ENCODE measurements at places on chromosomes 12 and 14. TPM values are rescaled to one million over a fixed set of nuclear protein-coding genes. Genes with fewer than 3 reads are reported as not detected.

DNA sequence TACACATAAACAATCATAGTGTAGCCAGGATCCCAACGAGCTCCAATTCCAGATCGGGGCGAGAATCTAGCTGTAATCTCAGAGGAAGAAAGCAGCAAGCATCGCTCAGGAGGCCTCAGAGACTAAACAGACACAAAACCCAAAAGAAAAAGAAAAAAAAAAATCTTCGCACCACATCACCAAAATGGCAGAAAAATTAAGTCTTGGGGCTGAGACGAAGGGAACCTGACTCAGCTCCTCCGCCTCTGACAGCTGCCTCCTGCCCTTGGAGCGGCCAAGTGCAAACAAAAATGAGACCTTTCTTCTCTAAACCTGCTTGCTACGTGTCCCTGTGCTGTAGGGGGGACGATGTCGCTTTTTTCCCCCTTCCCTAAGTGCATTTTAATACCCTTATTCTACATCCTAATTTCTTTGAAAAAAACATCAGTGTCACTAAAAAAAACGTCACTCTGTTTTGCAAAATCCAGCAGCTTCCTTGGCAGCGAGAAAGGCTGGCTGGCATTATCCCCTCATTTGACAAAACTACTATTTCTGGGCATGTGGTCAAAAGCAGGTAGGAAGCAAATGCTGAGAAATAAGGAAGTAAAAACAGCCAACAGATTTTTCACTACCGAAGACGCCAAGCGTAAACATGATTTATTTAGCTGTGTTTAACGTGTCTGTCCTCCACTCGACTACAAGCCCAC, 30.5 kb downstream of the BCL11B start:
- DNase-seq, result no peak

GRCh38 chr14:32054536-32054935, 22.6 kb upstream of the ARHGAP5 start:
- no peak for DNase-seq

- DNase-seq, result no peak
Observed at GRCh38 chr12:117071009-117071408, 28.2 kb downstream of the TESC start.

DNA sequence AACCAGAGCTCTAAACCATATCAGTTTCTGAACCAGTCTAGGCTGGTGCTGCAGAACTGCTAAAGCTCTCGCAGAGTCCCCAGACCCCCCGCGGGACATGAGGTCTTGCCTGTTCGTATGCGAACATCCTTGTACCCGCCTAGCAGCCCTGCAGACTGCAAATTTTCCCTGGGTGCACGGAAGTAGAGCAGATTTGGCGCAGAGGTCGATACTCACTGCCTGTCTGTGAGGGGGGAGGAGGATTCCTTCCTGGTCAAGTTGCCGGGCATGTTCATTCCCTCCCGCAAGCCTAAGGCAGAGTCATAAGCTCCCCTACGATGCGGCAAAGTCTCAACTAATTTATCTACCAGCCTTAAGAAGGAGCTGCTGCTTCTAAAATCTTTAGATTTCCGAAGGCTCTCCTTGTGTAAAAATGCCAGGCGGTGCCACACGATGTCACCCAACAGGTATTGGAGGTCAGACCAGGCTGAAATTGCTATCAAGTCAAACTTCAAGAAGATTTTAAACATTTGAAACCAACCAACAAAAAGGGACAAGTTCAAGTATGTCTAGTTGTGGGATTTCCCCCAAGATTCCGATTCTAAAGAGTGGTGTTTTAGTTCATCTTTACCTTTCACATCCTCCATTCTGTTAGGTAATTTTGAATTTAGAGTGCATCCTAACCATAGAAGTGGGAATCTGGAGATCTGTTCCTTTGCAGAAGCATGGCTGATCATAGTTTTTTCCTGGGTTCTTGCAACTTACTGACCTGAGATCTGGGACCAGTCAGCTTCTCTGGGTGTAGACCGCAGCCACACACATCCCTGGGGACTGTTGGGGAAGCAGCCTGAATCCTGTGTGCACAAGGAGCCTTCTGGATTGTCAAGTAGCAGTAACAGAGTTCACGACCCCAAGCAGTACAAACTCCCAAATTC, 1.6 kb upstream of the PAX9 start:
- no peak for DNase-seq

- no peak for DNase-seq
Observed at GRCh38 chr12:41701943-41702601, 442.6 kb downstream of the GXYLT1 start.

Gene TGM1
- total RNA-seq, result 2.6 TPM

DNA sequence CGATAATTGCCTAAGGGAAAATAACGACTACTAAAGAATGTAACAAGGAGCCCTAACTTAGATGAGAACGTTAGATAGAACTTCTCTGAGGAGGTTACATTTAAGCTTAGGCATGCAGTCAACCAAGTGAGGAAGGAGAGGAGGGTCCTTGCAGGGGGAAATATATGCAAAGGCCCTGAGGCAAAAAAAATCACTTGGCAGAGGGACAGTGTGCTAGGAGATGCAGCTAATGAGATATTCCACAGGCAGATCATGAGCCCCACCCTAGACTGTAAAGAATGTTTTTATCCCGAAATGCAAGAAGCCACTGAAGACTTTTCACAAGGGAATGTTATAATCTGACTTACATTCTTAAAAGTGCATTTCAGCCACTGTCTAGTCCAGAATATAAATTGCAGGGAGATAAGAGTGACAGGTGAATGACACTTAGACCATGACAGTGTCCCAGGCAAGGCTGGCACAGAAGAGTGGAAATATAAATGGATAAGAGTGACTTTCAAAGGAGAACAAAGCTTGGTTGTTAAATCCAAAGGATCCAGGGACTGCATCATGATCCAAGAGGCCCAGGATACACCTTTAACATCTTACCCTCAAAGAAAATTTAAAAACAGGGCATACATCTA, 61.0 kb downstream of the PPM1H start:
- no peak for DNase-seq

GRCh38 chr12:8453796-8454195, 2.0 kb upstream of the CLEC6A start:
- DNase-seq, result no peak

DNA sequence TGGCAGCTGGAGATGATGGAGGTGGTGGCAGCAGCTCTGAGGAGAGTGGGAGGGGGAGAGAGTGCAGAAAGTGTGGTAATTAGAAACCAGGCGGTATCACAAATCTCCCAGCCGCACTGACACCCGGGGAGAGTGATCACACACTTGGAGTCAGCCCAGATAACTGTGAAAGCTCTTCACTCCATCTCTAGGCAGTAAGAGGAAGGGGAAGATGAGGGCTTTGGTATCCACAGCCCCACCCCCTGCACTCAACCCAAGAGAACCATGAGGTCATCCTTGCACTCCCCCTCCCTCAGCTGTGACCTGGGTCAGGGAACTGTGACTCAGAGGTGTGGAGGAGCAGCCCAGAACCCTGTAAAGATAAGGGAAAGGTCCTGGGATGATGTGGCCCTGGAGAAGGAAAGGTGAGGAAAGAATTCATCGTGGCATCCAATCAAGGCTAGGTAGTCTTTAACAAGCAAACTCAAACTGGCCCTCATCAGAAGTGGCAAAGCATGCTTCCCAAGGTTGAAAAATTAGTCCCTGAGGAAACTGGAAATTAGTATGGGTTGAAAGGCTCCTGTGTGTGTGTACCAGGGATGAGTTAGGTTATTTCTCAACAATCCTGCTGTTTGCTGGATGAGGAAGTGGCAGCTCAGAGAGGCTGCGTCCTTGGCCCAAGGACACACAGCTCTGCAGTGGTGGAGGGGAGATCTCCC, 111.0 kb upstream of the LHX5 start:
- DNase-seq, result no peak

GRCh38 chr12:69789351-69789750, 35.7 kb upstream of the MYRFL start:
- DNase-seq, result no peak

Gene ALDH2
- total RNA-seq, result 78.9 TPM

GRCh38 chr14:72880820-72881219, 13.1 kb downstream of the DPF3 start:
- DNase-seq, result no peak

GRCh38 chr14:96205059-96205977, 679 bp downstream of the BDKRB2 start:
- no peak for DNase-seq

DNA sequence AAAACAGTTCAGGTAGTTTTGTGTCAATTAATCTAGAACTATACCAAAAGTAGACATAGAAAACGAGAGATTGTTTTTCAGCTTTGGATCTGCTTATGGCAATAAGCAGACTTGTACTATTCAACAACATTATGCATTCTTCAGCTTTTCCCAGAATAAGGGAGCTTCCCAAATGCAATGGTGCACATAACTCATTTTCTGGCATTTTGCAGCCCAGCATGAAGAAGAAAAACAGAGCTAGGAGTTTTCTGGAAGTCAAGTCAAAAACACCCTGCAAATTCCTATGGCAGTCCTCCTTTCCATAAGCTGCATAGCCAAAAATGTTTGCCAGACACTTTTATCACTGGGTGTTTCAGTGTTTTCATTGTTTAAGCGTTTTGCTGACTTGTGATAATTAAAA, 314.7 kb downstream of the NAV3 start:
- DNase-seq, result no peak

DNA sequence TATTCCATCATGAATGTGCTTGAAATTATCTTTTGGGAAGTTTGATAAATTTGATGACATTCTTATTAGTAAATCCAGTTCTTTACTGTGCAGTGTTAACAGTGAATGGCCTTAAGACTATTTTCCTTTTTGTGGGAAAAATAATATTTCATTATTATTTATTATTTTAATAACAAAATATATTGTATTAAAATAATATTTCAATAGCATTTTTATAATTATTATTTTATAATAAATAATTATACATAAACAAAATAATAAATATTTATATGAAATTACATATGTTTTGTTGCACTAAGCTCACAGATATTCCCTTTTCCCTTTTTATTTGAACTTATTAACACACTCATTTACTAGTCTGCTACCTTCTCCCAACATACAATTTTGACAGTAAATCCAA, 33.6 kb downstream of the PIK3C2G start:
- DNase-seq, result no peak

DNA sequence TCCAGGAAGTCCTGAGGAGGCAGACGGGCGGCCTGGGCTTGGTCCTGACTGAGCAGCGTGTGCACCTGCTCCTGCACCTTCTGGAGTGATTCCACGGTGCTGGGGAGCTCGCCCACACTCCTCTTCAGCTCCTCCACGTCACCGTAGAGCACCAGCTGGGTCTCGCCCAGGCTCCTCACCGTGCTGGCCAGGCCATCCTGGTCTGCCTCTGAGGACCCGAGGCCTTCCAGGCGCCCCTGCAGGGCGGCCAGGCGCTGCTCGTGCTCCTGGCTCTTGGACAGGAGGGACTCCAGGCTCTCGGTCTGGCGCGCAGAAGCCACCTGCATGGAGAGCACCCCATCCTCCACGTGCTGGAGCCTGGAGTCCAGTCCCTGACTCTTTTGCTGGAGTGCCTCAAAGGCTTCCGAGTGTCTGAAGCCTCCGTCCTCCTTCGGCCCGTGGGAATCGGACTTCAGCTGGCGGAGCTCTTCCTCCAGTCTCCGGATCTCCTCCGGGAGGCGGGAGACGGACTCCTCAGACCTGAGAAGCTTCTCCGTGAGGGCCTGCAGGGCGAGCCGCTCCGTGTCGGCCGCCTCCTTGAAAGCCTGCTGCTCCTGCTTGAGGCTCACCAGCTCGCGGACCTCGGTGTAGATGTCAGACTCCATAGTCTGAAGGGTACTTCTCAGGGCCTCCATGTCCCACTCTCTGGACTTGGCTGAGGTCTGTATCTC, 8.4 kb downstream of the CKAP4 start:
- no peak for DNase-seq

GRCh38 chr14:68586896-68587751, 205.7 kb downstream of the ZFP36L1 start:
- DNase-seq, result no peak

Gene FZD10
- total RNA-seq, result not detected

- no peak for DNase-seq
Observed at GRCh38 chr12:28234444-28234843, 44.2 kb downstream of the CCDC91 start.

DNA sequence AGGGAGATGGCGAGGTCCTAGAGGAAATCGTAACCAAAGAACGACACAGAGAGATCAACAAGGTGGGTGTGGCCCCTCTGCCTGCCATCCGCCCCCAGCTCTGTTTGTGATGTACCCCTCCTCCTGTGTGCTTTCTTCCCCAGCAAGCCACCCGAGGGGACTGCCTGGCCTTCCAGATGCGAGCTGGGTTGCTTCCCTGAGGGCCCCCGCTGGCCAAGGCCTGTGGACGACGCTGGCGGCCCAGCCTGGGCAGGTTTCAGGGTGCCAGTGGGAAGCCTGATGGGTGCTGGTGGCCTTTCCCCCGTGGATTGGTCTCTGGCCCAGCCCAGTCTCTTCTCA, 2.0 kb downstream of the ARL6IP4 start:
- no peak for DNase-seq

GRCh38 chr12:99772274-99772673, 124.7 kb downstream of the GARIN6 start:
- no peak for DNase-seq

- no peak for DNase-seq
Observed at GRCh38 chr12:94165670-94166364, 17.4 kb downstream of the PLXNC1 start.

Gene SRP54
- 47.1 TPM for total RNA-seq

GRCh38 chr12:71448150-71448581, 8.6 kb downstream of the LGR5 start:
- no peak for DNase-seq

Gene LBHD2
- total RNA-seq, result not detected

Gene ITGB7
- total RNA-seq, result 69.2 TPM

Gene SOAT2
- 0.80 TPM for total RNA-seq

- no peak for DNase-seq
Observed at GRCh38 chr12:43882578-43883178, 46.8 kb downstream of the TMEM117 start.

All from spleen (tissue), 13 donors.